AG20443 (cell line): ENCODE measurements at places on chromosomes 2 and 18.

DNA sequence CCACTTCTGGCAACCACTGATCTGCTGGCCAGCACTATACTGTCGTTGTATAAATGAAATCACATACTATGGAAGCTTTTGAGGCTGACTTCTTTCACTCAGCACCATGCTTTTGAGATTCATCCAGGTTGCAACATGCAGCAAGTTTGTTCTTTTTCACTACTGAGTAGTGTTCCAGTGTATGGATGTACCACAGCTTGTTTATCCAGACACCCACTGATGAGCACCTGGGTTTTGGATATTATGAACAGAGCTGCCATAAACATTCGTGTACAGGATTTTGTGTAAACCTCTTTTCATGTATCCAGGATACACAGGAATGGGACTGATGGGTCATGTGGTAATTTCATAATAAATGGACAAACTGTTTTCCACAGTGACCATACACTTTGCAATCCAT is 10.7 kb downstream of the ERCC3 start:
- DNase-seq = no peak

DNA sequence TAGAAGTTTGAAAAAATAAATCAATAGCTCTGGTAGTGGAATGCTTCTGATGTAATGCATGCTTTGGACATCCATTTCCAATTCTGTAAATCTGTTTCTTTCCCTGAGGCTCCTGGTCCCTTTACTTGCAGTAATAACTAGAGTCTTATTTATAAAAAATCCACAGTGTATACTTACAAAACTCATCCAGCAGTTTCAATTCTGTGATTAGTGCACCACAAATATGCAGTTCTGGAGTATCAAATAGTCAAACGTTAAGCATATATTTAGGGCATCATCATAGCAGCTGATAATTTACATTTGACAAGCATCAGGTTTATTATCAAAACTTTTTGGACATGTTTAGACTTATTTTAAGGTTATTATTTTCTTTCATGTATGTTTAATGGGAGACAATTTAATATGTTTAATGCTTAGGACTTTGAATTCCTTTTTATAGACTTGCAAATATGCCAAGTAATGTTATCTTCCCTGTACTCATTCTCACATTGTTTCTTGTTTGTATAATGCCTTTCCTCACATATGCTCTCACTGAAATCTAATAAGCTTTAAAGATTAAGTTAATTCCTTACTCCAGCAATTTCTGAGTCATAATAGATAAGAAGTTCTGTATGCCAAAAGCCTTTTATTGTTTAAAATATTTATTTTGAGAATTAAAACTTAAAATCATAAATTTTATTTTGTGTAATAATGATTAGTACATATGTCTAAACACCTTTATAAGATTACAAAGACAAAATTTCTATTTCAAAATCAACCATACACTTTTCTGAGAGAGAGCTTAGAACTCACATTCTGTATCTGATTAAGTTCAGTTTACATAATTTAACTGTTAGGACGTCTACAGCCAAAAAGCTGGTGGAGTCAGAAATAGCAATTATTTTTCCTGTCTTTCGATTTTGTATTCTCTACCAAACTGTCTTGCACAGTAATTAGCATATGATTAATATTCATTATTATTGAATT is 341.5 kb upstream of the TMEFF2 start:
- no peak for DNase-seq

DNA sequence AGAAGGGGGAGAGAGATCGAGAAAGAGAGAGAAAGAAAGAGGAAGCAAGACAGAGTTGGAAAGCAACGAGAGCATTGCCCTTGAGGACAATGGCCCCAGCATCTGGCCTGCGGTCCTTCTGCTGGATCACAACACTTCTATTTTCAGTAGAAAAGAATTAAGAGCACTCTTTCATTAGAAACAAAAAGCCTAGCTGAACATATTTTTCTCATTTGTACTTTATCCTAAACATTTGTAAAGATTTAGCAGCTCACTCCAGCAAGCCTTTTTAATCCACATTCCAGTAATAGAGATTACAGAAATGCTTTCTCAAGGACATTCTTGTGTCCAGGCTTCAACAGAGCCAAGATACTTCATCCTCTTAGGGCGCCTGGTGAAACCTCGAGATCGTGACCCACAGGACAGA is 31.6 kb upstream of the AFF3 start:
- peak; percentile 53 for DNase-seq

DNA sequence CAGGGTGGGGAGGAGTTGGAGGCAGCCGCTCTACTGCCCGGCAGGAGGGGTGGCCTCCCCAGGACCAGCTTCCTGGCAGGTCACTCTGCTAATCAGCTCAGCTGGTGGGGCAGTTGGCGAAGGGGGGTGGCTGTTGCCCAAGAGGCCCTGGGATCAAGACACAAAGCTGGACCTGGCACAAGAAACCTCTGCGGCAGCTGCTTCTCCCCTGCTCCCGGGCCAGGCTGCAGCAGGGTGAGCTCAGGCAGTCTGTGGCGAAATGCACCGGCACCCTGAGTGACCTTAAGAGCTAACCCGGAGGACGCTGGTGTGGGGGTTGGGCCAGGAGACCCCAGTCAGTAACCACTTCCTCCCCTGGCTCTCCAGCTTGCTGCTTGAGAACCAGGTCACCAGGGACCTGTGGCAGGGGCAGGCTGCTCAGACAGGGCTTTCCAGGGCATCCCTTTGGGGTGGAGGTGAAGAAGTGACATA is 31.1 kb downstream of the TOGARAM2 start:
- peak; percentile 57 for DNase-seq

DNA sequence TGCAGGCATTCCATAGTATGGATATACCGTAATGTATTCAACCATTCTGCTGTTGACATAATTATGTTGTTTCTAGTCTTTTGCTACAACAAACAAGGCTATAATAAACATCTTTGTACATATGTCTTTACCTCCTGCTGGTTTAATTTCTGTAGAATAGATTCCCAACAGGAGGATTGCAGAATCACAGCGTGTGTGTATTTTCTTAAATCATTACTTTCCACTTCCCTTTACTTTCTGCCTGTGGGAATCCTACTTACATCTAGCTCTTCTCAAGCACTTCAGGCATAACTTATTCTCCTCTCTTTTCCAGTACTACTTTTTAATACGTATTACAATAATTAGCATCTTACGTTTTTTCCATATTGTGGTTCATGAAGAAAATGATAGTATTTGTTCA is 13.0 kb upstream of the RIOK3 start:
- DNase-seq = no peak
